ENCODE measurements at places on chromosomes 1 and 21. TPM values are rescaled to one million over a fixed set of nuclear protein-coding genes. Genes with fewer than 3 reads are reported as not detected.

DNA sequence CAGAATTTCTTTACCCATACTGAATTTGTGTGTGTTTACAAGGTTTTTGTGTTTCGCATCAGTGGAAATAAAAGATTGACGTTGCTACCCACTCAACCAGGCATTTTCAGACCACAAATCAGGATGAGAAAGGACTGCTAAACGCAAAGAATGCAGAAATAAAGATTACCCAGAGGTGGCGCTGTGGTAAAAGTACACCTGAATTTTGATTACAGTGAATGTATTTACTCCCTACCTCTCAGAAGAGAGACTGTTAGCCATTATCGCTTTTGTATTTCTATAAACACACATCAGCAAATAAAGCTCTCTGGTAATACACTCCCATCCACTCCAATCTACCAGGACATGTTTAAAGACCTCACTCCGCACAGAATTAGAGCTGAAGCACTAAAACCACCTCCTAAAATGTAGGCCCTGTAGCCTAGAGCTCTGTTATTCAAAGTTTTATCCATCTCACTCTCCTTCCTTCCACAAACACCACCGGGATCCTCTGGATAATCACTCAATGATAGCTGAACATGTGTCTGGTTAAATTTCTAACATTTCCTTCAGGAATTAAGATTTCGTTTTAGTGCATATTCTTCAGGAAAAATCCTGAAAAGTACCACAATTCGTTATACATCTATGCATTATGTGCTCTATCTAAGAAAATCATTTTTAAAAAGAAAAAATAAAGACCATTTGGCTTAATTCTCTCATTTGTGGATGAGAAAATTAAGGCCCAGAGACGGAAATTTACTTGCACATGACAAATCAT lies 2.5 kb upstream of the LMO4 start:
- DNase-seq = peak; percentile 64

The MORC3 gene
- polyA plus RNA-seq = 46.7 TPM

DNA sequence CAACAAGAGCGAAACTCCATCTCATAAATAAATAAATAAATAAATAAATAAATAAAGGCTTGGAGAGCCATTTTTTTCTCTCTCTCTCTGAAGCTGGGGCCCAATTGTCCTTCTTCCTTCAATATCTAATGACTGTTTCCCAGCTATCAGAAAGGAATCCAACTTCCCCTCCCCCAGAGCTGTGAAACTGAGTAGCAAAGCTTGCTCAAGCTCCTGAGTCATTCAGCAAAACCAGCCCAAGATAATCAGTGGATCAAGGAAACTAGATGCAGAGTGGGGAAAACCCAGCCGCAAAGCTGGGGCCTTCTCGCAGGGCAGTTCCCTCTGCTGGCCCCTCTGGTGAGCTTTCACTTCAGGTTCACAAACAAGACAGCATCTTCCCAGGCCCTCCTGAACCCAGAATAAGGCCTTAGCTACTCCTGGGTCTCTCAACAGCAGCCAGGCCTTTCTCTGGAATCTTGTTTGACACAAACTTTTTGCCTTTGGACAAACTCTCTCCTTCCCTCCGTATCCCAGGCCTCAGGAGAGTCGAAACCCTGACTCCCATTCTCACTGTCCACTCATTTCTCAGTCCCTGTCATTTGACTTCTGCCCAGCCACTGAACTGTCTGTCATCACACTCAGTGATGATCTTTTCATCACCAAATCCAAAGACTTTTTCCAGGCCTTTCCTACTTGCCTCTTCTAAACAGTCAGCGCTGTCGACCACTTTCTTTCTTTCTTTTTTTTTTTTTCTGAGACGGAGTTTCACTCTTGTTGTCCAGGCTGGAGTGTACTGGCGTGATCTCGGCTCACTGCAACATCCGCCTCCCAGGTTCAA lies 18.0 kb upstream of the PTP4A2 start:
- peak; percentile 56 for DNase-seq

DNA sequence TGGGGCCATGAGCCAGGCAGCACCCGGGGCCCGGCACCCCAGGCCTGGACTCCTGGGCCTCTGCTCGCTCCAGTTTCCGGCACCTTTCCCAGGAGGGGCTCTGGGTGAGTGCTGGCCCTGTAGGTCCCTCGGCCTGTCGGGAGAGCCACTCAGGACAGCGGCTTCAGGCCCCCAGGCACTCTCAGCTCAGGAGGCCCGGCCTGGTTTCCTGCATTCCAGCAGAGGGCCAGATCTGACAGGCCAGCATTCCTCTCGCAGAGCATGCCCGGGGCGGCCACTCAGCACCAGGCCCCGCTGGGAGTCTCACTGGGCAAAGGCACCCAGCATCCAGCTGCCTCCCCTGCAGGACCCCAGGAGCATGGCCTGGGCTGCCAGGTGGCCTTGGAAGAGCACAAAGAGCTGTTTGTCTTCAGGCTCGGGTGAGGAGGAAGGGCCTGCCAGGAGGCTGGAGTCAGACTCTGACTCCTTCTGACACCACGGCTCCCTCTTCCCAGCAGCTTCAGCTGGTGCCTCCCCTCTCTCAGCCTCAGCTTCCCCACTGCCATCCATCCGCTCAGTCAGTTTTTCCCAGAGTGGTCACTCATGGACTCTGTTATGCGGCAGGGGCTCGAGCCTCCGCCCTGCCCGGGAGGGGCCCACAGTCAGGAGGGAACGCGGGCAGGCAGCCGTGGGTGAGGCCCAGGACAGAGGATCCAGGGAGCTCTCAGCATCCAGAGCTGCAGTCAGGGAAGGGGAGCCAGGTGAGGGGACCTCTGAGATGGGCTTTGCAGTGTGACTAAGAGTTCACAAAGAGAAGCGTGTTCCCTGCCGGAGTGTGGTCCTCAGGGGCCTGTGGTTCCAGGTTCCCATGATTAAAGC lies 51.7 kb downstream of the WNT9A start:
- DNase-seq = no peak

The PANK4 gene
- 28.4 TPM for polyA plus RNA-seq

The UQCRHL gene
- polyA plus RNA-seq = 1.1 TPM

DNA sequence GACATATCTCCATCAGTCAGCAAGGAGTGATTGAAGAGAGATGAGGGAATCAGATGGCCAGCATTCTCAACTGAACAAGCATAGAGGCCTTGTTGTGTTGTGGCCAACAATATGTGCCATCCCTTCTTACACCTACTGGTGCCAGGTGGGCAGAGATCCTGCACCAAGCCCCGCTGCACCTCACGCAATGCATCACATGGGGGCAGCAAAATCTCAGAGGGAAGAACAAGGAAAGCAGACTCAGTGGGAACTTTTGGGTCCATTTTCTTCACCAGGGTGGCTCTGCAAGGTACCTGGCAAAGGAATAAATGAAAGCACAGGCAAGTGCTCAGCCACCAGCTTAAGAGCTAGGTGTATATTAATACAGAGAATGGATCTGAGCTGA lies 33.2 kb downstream of the HSD3B2 start:
- no peak for DNase-seq

GRCh38 chr1:41492341-41492848 lies 7.9 kb upstream of the EDN2 start:
- no peak for DNase-seq

The PTGFR gene
- 0.19 TPM for polyA plus RNA-seq

DNA sequence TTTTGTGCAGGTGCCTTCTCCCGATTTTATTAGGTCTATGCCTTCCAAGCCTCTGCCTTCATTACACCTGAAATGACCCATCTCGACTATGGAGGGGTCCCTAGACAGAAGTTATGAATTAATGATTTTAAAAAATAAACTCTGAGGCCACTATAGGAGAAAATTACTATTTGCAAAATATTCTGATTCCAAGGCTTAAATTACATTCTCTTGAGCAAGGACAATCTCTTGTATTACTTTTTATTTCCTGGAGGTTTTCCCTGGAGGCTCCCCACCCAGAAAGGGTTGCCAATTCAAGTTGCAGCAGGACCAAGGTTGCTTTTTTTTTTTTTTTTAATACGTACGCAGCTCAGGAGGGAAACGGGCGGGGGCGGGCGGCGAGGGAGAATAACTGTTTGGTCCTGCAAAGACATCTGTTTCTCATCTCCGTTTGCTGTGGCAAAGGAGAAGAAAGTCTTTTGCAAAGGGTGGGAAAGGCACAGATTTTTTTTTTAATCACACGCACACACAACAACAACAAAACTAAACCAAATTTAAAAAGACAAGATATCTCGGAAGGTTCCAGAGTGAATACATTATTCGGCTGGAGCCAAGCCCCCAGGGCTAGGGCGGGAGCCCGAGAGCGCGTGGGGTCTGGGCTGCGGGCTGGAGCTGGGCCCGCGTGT lies 618 bp upstream of the SERTAD4 start:
- peak; percentile 23 for DNase-seq

GRCh38 chr1:157371221-157371620 lies 181.1 kb downstream of the FCRL5 start:
- DNase-seq = no peak

GRCh38 chr1:112791723-112792104 lies 76.6 kb upstream of the PPM1J start:
- DNase-seq = no peak

GRCh38 chr1:214123061-214123784 lies 135.4 kb downstream of the PROX1 start:
- peak; percentile 76 for DNase-seq

The LIX1L gene
- 22.8 TPM for polyA plus RNA-seq

DNA sequence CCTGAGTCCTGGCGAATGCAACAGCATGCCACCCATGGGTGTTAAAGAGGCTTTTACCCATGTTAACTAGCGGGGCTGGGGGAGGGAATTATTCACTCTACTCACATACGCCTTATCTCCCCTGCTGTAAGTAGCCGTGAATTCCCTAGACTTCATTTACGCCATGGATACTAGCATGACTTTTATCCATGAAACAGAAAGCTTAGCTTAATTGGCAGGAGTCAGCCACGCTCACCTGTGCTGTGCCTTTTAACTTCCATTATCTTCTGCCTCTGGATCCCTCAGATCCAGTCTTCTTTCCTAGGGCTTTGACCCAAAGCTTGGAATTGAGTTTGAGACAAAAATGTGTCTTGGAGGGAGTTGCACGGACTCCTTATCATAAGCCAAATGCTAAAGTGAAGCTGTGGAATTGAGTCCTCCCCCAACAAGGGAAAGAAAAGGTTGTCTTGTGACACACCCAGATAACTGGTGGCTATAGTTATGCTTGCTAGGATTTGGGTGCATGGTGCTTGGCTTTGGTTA lies 9.7 kb upstream of the NASP start:
- no peak for DNase-seq

DNA sequence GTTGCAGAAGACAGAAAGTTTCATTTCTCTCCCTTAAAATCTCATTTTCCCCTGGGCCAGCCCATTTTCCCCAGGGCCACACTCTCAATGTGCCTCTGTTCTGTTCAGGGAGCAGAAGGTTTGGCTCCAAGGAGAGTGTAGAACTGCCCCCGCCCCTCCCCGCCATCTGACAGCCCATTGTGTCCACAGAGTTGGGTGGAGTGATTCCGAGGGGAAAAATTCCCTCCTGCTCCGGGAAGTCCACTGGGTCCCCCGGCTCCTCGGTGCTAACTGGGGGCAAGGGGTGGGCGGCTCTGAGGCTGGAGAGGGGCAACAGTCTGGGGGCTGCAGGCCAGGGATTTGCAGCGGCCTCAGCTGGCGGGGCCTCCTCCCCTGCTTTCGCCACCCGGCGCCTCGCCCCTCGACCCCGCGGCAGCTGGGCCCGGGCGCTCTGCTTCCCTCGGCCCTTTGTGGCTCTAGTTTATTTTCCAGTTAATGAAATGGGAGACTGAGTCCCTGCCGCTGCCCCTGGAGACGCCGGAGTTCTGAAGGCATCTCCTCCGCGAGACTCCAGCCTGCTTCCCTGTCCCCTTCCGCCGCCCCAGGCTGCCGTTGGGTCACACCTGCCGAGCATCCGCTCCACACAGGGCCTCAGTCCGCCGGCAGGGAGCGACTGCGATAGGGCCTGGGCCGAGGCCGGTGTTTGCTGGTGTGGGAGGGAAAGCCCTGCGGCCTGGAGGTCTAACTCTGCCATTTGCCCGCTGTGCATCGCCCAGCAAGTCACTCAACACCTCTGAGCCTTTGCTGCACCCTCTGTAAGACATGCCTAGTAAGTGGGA lies 14.7 kb upstream of the KIRREL1 start:
- no peak for DNase-seq

GRCh38 chr1:213017447-213018273 lies 2.0 kb upstream of the ANGEL2 start:
- no peak for DNase-seq

DNA sequence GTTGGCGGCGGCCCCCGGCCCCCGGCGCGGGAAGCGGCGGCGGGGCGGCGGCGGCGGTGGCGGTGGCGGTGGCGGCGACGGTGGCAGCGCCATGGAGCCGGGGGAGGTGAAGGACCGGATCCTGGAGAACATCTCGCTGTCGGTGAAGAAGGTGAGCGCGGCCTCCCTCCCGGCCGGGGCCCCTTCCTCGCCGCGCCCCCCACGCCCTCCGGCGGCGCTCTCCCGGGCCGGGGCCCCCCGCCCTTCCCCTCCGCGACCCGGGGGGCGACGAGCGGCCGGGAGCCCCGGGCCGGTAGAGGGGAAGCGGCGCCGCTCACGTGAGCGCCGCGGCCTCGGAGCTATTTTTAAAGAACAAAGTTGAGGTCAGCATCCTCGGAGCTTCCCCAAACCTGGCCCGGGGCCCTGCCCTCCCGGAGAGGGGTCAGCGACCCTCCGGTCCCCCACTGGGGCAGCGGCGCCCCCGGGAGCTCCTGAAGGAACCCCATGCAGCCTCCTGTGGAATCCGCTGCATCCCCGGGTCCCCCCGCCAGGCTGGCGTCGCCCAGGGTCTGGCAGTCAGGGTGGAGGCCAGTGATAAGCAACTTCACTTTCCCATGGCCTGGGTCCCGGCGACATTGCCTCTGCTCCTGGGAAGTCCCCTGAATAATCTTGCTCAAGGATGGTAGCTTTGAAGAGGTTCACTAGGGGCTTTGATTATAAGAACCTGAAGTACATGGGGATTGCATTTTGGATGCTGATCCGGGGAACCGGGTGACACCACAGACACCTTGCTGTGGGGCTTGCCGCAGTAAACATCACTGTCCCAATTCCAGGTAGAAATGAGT lies 560 bp downstream of the PLEKHM2 start:
- no peak for DNase-seq

GRCh38 chr1:87883906-87884305 lies 555.2 kb downstream of the LMO4 start:
- DNase-seq = no peak

- no peak for DNase-seq
These were observed 71.6 kb upstream of the C1orf21 start for GRCh38 chr1:184315254-184315653.

The GPATCH2 gene
- 22.3 TPM for polyA plus RNA-seq
